Esophagus squamous epithelium (tissue), 5 donors: ENCODE measurements at places on chromosomes 4 and X.

- no peak for DNase-seq
These were observed 15.6 kb upstream of the ADH5 start for GRCh38 chr4:99104153-99104552.

GRCh38 chr4:108181704-108182103 lies 13.0 kb upstream of the LEF1 start:
- no peak for DNase-seq

GRCh38 chrX:20211261-20211786 lies 55.4 kb downstream of the RPS6KA3 start:
- no peak for DNase-seq

DNA sequence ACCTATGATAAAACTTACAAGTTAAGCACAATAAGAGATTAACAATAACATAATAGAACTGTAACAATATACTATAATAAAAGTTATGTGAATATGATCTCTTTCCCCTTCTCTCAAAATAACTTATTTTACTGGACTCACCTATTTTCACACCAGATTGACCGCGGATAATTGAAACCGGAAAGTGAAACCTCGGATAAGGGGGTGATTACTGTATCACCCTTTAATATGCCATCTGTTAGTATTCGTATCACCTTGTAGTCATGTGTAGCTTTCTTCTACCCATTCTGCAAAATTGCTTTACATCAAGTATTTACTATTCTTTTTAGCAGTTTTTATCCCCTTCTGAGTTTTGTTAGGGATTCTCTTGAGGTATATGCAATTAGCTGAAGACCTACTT lies 1.8 kb downstream of the SPCS3 start:
- DNase-seq, result no peak

- no peak for DNase-seq
These were observed 3.4 kb downstream of the RHOH start for GRCh38 chr4:40199999-40200874.

- no peak for DNase-seq
These were observed 378.3 kb downstream of the GBA3 start for GRCh38 chr4:23070848-23071570.

GRCh38 chr4:185885075-185885474 lies 73.1 kb upstream of the SORBS2 start:
- DNase-seq, result no peak

GRCh38 chr4:186900984-186901383 lies 177.3 kb upstream of the FAT1 start:
- DNase-seq, result no peak

DNA sequence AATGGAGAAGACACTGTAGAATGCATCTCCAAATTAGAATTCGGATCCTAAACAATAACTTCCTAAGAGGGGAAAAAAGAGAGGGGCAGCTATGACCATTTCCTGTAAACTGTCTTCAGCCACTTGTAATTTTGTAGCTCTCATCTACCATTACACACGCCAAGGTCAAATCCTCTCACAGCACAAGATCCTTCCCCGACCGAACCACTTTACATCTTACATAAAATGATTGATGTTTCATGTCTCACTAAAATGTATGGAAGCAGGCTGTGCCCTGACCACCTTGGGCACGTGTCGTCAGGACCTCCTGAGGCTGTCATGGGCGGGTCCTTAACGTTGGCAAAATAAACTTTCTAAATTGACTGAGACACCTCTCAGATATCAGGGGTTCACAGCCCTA lies 24.1 kb upstream of the PBDC1 start:
- no peak for DNase-seq

GRCh38 chrX:70456256-70456655 lies 11.6 kb downstream of the DLG3 start:
- DNase-seq, result no peak

DNA sequence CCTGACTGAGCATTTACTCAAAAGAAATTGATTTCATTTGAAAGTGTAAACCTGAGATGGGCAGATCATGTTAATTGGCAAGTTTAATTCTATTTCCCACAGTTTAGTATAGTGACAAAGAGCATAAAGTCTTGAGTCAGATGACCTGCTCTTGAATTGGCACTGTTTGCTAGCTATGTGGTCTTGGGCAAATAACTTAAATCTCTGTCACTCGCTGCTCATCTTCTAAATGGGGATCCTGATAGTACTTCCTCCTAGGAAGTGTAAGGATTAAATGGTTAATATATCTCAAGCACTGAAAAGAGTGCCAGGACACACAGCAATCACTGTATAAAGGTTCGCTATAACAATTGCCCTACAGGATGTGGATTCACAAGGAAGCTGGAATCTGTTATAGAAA lies 242.8 kb upstream of the JADE1 start:
- DNase-seq, result no peak

GRCh38 chr4:184265546-184266351 lies 48.1 kb upstream of the ENPP6 start:
- DNase-seq, result no peak

DNA sequence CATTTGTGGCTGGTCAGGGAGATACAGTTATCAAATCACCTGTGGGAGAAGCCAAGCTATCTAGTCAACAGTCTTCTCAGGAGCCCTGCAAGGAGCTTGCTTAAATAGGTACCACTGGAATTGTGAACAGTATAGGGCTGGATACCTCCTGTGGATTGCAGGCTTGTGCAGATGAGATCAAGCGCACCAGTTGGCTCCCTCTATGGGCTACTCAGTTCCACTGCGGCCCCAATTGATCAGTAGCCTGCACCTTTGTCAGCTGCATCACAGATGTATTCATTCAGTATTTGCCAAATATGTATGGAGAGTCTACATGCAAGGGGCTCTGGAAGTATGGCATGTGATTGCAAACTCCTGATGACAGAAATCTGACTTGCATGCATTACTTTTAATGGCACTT lies 28.6 kb downstream of the TEX13A start:
- DNase-seq, result no peak

- no peak for DNase-seq
These were observed 56.2 kb downstream of the WFS1 start for GRCh38 chr4:6325788-6326290.

GRCh38 chr4:111937368-111937767 lies 207.9 kb upstream of the FAM241A start:
- no peak for DNase-seq

DNA sequence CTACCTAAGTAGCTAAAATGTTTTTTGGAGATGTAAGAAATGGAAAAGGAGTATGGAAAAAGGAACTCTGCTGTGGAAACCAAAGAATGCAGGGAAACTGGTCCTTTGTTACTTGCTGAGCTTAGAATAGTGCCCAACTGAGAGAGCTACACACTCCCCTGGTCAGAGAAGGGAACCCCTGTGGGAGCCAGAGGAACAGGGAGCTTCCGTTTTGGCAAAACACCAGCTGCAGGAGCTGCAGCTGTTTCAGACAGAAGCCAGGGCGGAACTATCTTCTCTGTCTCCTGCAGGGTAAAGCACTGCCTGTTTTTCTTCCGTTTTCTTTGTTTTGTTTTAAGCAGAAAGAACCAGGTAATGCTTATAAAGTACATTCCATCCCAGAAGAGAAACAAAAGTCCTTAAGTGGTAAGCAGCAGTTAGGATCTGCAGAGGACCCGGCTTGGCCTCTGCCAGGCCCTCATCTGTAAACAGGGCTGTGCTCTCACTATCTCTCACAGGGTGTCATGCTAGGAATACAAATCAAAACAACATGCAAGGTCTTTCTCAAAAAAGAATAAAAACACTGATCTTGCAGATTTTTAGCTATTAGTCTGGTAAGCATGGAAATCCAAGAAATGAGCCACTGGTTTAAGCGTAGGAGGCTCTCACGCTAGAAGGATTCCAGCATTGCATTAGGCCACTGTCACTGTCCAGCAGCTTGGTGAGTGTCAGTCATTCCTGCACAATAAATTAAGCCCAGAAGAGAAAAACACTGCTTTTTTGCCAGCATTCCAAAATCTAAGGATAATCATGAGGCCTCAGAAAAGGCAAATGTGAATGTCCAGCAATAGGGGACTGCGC lies 76.1 kb downstream of the CHST7 start:
- no peak for DNase-seq

DNA sequence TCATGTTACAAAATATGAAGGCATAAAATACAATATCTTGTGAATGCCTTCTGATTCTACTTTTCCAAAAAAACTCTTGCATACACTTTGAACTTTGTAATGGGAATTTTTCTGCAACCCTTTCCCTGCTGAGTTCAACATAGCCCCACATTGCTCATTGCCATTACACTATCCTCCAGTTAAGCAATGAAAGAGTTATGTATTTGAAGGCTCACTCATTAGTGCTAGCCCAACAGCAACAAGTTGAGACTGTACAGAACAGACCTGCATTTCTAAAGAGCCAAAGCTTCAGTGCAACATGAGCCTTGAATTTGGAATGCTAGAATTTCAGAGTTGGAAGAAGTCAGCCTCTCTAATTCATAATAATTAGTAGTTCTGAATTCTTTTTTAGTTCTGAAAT lies 44.4 kb upstream of the STAG2 start:
- no peak for DNase-seq

GRCh38 chr4:74794382-74795010 lies at the start of gene BTC:
Gene BTC, minus strand, starts transcription at chr4:74794523. Its CDS starts 198 bp downstream, at chr4:74794325.
- no peak for DNase-seq

DNA sequence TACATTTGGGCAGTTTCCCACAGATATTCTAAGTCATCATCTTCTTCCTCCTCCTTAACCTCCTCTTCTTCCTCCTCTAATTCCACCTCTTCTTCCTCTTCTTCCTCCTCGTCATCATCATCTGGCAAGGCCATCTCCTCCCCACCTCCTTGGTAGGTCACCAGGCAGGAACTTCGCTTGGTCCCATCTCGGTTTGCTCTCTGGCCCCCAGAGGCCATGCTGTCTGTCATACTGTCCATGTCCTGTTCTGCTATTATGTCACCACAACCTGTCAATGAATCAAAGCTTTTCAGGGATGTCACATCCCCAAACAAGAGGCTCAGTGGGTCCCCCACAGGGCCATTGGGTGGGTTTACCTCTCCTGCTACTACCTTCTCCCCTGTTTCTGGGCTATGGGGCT lies 13.5 kb downstream of the AMER1 start:
- DNase-seq, result no peak

GRCh38 chr4:54318904-54319303 lies 89.8 kb downstream of the PDGFRA start:
- DNase-seq, result no peak

GRCh38 chr4:42512226-42512625 lies 114.9 kb downstream of the SHISA3 start:
- no peak for DNase-seq

DNA sequence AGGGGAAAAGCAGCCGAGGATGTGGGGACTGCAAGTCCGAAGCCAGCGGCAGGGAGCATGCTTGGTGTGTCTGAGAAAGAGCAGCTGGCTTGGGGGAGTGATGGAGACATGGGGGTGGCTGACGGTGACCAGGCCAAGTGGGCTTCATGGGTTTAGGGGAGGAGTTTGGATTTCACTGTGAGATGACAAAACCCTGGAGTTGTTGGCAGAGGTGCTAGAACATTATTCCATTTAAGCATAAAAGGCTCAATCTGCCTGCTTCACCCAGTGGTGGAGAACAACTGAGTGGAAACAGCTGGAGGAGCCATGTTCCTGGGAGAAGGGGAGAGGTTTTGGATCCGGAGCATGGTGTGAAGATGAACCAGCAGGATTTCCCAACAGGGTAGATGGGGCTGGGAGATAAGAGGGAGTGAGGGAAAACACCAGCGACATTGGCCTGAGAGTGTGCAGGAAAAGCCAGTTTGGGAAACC lies 318.0 kb upstream of the TAPT1 start:
- DNase-seq, result peak; percentile 5

- DNase-seq, result no peak
These were observed 71.7 kb downstream of the ARAP2 start for GRCh38 chr4:36172656-36173055.

GRCh38 chrX:38599796-38600755 lies 38.7 kb downstream of the TSPAN7 start:
- no peak for DNase-seq

DNA sequence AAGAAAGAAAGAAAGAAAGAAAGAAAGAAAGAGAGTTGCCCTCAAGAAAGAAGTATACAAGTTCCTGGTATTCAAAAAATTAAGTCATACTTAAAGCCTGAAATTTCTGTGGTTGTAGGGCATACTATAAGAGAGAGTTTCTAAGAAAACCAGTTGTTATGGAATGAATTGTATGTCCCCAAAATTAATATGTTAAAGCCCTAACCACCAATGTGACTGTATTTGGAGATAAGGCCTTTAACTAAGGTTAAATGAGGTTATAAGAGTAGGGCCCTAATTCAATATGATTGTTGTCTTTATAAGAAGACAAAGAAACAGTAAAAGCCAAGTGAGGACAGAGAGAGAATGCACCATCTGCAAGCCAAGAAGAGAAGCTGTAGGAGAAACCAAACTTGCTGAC lies 521.1 kb downstream of the CCSER1 start:
- DNase-seq, result no peak

GRCh38 chr4:38034986-38035882 lies 75.0 kb downstream of the PTTG2 start:
- no peak for DNase-seq

- no peak for DNase-seq
These were observed 205.5 kb upstream of the NUDT6 start for GRCh38 chr4:123127875-123128274.

DNA sequence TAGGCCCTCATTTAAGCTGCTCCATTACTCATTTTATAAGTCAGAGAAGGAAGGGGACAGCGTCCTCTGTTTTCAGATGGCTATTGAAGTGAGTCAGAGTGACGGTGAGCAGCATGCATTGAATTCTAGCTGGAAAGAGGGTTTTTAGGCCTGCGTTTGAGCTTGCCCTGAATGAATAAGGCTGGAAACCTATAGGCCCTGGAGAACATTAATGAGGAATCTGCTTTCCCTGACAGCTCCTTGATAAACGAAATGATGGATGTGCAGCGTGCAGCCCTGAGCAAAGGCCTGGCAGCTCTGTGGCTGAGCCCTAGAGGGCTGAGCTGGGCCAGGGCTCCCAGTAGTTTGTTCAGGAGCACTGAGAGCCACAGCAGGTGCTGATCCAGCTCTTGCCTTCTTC lies 33.4 kb downstream of the TBL1X start:
- no peak for DNase-seq

GRCh38 chrX:154402622-154403127 lies 4.5 kb downstream of the RPL10 start:
- DNase-seq, result no peak

- DNase-seq, result no peak
These were observed 736.7 kb upstream of the INTU start for GRCh38 chr4:126895988-126896570.
